Head of caudate nucleus (tissue), 42 donors: ENCODE measurements at places on chromosomes 1 and 21.

DNA sequence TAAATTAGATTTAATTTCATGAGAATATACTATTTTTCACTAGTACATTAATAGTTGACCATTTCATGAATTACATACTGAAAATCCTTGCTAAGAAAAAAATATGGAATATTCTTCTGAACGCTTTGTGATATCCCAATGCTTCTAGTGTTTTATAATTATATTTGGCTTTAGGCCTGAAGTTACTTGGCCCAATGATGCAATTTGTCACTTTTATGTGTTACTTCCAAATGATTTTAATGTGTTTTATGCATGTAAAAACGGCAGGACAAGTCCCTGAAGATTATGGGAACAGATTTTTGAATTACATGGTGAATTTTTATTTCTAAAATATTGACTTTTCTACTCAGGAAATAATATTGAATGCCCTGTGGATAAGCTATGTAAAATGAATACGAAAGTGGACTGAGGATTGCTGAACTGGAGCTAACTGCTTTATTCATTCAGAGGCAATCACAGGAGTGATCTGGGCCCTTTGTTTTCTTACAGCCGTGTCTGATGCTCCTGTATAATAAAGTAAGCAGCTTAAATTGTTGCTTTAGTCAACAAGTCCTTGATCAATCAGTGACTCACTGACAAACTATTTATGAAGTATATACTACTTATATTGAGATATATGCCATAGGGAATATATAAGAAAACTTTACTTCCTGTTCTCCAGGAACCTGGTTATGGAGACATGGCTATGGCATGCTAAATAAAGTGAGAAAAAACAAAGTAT, 543.0 kb upstream of the RGS18 start:
- no peak for DNase-seq

- no peak for DNase-seq
These were observed 1.2 kb downstream of the RXRG start for GRCh38 chr1:165443539-165444311.

DNA sequence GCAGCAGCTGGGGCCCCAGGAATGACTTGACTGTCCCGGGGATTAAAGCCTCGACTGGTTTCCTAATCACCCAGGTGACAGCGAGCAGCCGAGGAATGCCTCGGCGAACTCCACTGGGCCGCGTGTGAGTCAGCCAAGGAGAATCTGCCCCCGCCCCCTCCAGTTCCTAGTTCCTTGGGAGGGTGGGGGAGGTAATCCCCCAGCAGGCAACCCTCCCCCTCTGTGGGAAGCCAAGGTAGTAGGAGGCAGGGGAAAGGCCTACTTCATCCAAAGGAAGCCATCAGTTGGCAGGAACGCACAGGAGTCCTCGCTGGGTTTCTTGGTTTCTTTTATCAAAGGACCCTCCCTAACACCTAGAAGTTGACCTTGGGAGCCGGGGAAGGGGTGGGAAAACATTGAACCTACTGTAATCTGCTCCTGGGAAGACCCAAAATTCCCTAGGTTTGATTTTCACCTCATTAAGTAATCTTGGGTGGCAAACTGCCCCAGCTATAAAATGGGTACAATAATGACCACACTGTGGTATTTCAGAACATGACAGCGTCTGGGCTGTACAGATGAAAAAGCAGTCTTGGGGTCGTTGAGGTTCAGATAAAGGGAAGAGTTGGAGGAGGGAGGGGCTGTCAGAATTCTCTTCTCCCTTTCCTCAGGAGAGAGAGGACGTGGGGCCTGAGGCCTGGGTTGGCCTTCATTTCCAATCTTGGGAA, 1.4 kb downstream of the TENT5B start:
- peak; percentile 55 for DNase-seq

DNA sequence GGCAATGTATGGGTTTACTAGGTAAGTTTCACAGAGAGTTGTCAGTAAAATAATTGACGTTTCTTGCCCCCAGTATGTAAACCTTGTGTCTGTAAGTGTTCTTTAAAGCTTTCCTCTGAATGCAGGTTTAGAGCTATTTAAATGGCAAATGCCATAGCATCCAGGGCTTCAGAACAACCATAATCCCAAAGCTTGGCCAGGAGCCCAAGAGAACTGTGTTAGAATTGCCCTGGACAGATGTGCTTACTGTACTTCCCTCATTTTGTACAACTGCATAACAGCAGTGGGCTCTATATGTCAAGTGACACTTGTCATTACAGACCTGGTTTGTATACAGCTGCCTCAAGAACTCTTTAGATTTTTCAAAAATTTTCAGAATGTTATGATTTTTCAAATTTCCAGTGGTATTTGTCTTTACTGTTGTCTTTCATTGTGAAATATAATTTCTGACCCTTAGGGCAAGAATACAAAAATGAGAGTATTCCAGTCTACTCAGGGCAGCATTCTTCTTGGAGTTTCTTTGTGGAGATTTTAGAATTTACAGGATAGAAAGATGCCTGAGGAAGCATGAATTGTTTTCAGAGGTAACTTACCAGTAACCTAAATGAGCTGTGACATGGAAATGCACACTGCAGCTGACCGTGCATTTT, 136.9 kb upstream of the L1TD1 start:
- no peak for DNase-seq

DNA sequence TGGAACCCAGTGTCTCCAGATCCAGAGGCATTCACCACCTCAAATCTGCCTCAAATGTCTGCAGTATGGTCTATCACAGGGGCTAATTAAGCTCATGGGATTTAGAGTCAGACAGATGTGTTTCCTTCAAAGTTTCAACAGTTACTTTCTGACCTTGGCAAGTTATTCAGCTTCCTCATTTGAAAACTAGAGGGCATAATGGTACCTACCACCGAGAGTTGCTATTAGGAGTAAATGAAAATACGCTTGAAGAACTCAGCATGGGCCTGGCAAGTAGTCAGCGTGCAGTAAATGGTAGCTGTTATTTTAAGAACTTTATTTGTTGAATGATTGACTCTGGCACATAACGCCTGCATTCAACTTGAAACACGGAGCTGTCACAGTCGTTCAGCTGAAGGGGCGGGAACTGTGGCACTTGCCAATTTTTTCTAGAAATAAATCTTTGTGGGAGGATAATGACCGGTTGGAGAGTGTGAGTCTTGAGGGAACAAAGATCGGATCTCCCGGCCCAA, 1.2 kb upstream of the CAP1 start:
- DNase-seq: no peak

- no peak for DNase-seq
These were observed 35.5 kb downstream of the CDC14A start for GRCh38 chr1:100387657-100388350.

- DNase-seq: no peak
These were observed 84.2 kb downstream of the SPATA46 start for GRCh38 chr1:162292422-162292849.

- no peak for DNase-seq
These were observed 250.1 kb downstream of the HMCN1 start for GRCh38 chr1:185984113-185984836.

- no peak for DNase-seq
These were observed 175.3 kb downstream of the CACNA1E start for GRCh38 chr1:181658581-181658980.

- no peak for DNase-seq
These were observed 37.4 kb upstream of the DMBX1 start for GRCh38 chr1:46451948-46452930.

- DNase-seq: no peak
These were observed 32.2 kb upstream of the MED18 start for GRCh38 chr1:28296401-28297261.

DNA sequence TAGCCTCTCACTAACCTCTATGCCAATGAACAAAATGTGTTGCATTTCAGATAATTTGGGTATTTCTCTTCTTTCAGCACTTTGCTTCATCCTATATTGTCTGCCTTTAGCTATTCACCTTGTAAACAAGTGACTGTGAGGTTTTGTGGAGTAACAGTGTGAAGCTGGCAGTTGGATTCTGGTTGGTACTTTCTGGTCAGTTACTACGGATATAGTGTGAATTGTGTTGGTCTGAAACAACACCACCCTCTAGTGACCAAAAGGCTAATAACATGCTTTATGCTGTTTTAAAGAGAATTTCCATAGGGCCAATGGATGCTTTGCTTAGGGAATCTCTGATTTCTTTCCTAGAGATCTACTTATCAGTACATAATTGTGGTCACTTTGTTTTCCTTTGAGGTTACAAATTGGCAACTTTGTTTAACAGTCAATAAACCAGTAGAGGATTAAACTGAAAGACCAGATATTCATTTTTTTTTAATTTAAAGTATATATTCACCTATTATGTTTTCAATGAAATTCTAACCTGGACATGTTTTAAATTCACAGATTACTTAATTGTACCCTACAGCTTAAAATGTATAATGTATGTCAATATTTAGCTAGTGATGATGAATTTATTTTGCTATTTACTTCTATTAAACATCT, 2.5 kb upstream of the PTGER3 start:
- no peak for DNase-seq

DNA sequence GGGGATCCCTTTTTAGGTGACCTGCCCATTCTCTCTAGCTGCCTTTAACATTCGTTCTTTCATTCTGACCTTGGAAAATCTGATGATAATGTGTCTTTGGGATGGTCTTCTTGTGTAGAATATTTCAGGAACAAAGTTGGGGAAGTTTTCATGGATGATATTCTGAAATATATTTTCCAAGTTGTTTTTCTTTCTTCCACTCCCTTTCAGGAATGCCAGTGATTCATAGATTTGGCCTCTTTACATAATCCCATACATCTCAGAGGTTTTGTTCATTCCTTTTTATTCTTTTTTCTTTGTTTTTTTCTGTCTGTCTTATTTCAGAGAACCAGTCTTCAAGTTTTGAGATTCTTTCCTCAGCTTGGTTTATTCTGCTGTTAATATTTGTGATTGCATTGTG, 13.9 kb upstream of the SCMH1 start:
- DNase-seq: no peak

GRCh38 chr1:240808381-240808780, 196.4 kb upstream of the GREM2 start:
- DNase-seq: peak; percentile 36

- DNase-seq: no peak
These were observed 49.5 kb downstream of the OLFML2B start for GRCh38 chr1:161973924-161974845.

DNA sequence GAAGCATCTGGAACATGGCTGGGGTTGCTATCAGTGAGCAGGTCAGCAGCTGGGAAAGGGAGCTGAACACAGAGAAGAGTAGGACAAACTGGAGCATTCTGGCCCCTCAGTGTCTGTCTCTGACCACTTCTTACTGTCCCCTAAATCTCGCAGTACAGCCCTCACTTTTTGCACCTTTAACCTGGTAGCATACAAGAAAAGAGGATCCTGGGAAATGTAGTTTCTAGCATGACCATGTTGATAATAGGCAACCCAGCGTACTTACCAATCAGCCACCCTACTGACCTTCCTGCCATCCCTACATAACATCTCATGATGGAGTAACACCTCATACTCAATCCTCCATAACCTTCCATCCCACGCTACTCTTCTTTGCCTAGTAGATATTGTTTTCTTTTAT, 99.1 kb upstream of the RAVER2 start:
- DNase-seq: no peak

DNA sequence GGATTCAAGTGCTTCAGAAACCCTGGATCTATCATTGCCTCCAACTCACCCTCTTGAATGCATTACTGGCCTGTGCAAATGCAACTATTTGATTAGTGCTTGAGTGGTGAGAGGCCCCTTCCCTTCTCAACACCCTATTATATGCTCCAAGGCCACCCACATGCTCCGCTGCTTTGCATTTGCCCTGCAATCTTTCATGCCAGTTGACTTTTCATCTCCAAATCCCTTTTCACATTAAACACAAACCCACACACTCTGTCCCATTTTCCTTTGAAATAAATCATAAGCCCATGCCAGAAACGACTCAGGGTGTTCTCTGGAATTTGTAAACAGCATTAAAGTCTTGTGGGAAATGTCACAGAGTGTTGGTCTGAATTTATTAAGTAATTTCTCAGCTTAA, 78.9 kb upstream of the CTTNBP2NL start:
- no peak for DNase-seq

- DNase-seq: no peak
These were observed 72.5 kb upstream of the CLDN14 start for GRCh38 chr21:36552434-36552785.

- DNase-seq: peak; percentile 5
These were observed 594.7 kb upstream of the CAMK1G start for GRCh38 chr1:208988811-208989222.

DNA sequence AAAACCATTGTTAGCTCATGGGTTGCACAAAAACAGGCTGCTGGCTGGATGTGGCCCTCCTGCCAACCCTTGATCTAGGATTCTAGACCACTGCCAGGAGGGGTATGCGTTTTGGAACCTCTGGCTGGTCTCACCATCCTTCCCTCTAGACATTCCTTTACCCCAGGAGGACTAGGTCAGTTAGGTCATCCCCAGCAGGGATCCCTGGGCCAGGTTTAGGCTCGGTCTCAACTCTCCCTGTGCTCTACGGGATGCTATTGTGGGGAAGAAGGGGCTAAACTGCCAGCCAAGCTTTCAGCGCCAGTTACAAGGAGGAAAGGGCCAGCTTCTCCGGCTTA, 22.7 kb downstream of the SLC2A1 start:
- no peak for DNase-seq

DNA sequence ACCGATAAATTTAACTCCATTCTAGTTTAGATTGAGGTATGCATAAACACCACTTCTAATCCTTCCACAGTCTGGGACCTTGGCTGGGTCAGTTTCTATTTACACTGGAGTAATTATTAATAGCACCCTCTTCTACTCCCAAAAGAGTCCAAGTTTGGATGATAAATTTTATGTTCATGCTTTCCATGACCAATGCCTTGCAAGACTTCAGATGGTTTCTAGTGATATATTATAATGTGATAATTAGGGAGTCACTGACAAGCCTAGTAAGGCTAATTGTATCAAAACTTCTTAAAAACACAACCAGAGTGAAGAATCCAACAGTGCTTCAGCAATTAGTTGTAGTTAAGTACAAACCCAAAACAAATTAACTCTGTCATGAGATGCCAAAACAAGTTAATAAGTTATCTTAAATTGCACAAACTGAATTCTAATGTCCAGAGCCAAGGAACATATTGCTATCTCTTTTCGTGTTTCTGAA, 489.6 kb downstream of the TTLL7 start:
- DNase-seq: no peak

DNA sequence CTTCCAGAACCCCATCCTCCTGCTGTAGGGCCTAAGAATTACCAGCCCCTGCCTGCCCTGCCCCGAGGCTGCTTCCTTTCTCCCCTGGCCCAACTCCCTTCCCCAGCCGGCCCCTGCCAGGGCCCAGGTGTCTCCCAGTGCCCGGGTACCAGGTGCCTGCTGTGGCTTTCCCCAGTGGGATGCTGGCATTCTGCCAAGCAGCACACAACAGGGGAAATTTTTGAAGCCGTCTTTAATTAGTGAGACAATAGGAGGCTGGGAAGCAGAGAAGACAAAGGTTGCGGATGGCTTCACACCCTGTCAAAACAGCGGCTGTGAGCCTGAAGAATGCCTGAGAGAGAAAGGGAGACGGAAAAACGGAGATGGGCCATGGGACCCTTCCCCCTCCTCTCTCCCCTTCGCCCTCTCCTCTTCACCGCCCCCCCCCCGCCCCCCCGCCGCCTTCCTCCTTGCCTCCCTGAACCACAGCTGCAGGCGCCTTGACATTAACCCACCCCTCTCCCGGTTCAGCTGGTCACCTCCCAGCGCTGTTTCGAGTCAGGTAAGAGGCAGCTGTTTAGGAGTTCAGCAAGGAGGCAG, 33.6 kb downstream of the LRRN2 start:
- DNase-seq: no peak

GRCh38 chr1:234899041-234899729, 229.5 kb downstream of the TOMM20 start:
- DNase-seq: no peak

GRCh38 chr1:193590102-193590501, 403.7 kb upstream of the B3GALT2 start:
- no peak for DNase-seq

GRCh38 chr1:175217721-175218531, 25.4 kb upstream of the KIAA0040 start:
- no peak for DNase-seq

GRCh38 chr1:101444873-101445618, 208.2 kb downstream of the S1PR1 start:
- DNase-seq: no peak
